ENCODE measurements at places on chromosomes 11 and 22. TPM values are rescaled to one million over a fixed set of nuclear protein-coding genes. Genes with fewer than 3 reads are reported as not detected.

DCUN1D5 gene
- 15.2 TPM for polyA plus RNA-seq

OR51E2 gene
- polyA plus RNA-seq = 0.02 TPM

SULT4A1 gene
- 0.11 TPM for polyA plus RNA-seq

VWCE gene
- 1.8 TPM for polyA plus RNA-seq

ADAMTS8 gene
- 0.28 TPM for polyA plus RNA-seq

TEAD1 gene
- polyA plus RNA-seq = 6.6 TPM

EIF3D gene
- polyA plus RNA-seq = 140 TPM

INPP5J gene
- 1.2 TPM for polyA plus RNA-seq

RAG1 gene
- polyA plus RNA-seq = 0.10 TPM

MS4A3 gene
- polyA plus RNA-seq = not detected

OR2AG1 gene
- not detected for polyA plus RNA-seq

HEPN1 gene
- polyA plus RNA-seq = 0.28 TPM

FGF3 gene
- polyA plus RNA-seq = not detected

RBFOX2 gene
- polyA plus RNA-seq = 15.2 TPM

RHOD gene
- 16.0 TPM for polyA plus RNA-seq

SERHL2 gene
- polyA plus RNA-seq = 2.7 TPM

NTM gene
- 1.6 TPM for polyA plus RNA-seq

Data from adipose tissue (tissue), 3 donors.